ENCODE measurements at places on chromosomes 16 and 17. TPM values are rescaled to one million over a fixed set of nuclear protein-coding genes. Genes with fewer than 3 reads are reported as not detected.

Gene ZG16
- total RNA-seq = not detected

Gene CCDC144A
- total RNA-seq = 4.8 TPM

Gene TOP3A
- total RNA-seq = 55.8 TPM

Gene LIMD2
- total RNA-seq = 587 TPM

Gene TEX19
- total RNA-seq = not detected

Gene JUP
- total RNA-seq = 56.1 TPM

Gene GAS7
- total RNA-seq = 13.6 TPM

Gene MAP2K3
- total RNA-seq = 114 TPM

Gene PPP1R27
- total RNA-seq = not detected

Gene CD19
- 306 TPM for total RNA-seq

Gene CCL2
- 4.4 TPM for total RNA-seq

Gene CCL1
- not detected for total RNA-seq

Gene CISD3
- total RNA-seq = 11.3 TPM

Measured in B cell (primary cell).